ENCODE measurements at places on chromosomes 6 and 20.
A peak's percentile ranks its signal among the peaks of the same experiment; 100 is the strongest.

- DNase-seq = no peak
These were observed 68.7 kb downstream of the FILIP1 start for GRCh38 chr6:75424618-75425548.

DNA sequence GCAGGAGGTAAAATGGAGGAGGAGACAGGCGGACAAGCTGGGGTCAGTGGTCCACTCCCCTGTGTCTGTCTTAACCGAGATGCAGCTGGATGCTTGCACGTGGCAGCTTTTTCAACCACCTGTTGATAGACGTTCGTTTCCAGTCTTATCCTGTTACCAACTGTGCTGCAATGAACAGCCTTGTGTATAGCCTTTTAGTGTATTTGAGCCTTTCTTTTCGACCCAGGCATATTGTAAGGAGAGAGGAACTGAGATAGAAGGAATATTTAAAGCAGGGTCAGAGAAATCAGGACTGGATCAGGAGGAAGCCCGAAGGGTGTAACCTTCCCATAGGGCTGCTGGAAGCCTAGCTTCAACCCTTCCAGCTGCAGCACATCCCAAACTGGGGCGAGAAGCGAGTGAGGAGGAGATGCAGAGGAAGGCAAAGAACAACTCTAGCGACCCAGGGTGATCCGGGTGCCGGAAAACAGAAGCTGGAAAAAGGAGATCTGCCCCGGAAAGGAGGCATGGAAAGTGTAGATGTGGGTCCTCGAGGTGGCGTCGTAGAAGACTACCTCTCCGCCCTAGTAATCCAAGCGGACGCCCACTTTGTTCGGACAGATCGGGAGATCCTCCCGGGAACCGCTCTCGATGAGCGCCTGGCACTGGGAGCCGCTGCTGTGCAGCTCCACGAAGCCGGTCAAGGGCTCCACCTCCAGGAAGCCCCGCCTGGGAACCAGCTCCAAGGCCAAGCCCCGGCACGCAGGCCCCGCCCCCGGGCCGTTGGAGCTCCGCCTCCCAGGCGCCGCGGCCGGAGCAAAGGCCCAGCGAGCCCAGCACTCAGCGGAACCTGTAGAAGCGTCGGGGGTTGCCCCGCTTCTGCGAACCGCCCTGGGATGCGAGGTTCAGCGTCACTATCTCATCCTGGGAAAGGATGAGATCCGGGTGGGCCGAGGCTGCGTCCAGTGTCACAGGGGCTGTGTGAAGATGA lies 11.2 kb downstream of the TRIM31 start:
- DNase-seq = peak; percentile 30

GRCh38 chr6:106163446-106163965 lies 77.4 kb downstream of the PRDM1 start:
- no peak for DNase-seq

DNA sequence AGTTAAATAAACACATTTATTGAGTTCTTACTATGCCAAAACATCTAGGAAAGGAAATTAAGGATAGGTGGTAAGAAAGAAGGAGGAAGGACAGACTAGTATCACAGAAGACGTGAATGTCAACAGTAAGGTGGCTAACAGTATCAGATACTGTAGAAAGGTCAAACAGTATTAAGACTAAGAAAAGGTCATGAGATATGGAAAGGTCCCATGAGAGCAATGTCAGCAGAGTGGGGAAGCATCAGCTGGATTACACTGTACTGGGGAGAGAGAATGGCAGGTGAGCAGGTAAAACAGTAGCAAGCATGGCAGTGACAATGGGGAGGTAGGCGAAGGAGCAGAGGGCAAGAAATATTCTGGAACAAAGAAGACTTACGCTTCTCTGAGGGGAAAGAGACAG lies 18.0 kb downstream of the GLO1 start:
- no peak for DNase-seq

DNA sequence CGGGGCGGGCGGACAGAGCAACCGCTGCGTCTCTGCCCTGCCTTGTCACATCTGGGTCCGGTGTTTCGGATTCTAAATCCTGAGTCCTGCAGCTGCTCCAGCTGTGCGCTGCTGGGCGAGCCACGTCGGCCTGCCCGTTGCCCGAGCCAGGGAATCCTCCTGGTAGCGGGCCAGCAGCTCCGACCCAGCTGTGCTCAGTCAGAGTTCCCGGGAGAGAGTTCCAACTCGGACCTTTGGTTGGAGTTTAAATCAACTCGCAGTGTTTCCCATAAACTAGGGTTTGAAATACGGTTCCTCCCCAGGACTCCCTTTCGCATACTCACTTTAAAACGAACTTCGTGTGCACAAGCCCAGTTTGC lies 315 bp upstream of the PDE10A start:
- DNase-seq = no peak

DNA sequence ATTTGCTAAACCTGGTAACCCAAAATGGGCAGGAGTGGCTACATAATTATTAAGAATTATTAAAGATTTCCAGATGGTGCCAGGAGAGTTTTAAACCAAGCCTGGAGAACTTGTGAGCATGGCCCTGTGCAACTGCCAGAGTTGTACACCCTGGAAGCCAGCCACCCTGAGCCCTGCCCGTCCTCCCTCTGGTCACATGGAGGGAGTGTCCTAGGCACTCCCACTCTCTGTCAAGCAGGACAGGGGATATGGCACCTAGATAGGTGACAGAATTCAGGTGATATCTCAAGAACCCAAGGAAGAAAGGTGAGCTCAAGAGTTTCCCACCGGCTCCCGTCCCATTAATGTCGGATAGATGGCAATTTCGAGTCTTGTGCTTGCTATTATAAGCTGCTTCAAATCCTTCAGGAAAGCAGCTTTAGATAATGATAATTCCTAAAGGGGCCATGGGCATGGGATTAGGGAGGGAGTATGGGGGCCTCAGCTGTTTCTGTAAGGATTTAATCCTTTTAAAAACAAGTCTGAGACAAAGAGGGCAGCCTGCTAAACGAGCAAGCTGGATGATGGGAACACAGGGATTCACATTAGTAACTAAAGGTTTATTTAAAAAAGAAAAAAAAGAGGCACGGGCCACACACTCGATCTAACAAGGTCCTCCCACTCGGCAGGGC lies 169.1 kb downstream of the BMP7 start:
- DNase-seq = no peak

DNA sequence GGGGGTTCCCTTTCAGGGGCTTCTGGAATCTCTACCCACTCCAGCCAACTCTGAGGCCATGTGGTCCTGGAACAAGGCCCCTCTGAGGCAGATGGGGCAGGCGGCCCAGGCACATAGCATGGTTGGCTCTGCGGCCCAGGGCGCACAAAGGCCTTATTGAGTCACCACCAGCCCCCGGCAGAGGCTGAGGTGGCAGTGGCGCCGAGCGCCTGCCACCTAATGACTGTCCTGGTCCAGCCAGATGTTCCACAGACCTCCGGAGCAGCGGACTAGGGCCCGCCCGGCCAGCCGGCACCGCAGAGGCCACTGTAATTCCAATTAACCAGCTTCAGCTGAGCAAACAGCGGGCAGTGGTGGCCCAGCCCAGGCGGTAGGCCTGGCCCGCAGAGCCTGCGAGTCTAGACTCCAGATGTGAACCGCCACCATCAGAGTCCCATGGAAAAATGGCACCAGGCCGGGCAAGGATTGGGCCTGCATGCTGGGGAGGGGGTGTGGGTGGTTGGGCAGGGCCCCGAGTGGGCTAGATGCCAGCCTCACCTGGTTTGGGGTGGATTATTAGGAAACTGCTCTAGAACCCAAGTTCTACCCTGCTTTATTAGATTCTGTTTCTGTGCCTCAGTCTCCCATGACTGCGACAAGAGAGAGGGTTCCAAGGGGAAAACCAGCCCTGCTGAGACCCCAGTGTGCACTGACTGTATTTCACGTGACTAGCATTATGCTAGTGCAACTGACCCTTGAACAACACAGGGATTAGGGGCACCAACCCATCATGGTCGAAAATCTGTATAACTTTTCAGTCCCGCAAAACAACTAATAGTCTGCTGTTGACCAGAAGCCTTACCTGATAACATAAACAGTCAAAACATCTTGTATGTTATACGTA lies 34.1 kb upstream of the ID1 start:
- DNase-seq = no peak

DNA sequence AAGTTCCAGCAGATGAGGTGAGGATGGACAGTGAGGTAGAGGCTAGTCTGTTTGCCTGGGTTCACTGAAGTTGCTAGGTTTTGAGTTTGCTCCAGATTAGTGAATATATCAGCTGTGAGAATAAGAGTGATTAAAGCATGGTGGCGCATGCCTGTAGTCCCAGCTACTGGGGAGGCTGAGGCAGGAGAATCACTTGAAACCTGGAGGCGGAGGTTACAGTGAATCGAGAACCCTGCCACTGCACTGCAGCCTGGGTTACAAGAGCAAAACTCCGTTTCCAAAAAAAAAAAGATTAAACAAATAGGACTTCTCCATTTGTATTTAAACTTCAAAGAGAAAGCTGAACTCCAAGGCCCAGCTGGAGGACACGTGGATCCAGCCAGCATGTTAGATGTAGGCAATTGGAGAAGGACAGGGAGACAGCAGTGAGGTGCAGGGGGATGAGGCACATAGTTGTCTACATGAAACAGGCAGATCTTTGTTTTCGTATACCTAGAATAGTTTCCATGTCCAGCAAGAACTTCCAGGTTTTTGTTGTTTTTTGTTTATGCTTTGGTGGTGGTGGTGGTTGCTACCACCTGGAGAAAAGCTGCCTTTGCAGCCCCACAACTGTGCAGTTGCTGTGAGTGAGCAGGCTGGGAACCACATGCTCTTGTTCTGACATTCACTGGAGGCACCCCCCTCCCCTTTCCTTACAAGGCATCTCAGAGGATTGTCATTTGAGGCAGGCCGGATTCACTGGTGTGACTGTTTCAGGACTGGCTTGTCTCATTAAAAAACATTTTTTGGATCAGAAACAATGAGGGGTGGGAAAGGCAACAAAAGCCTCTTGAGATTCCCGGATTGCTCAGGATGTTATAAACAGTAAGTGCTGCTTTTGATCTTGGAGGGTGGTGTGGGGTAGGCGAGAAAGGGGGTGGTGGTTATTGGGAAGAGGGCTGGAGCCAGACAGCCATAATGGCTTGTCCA lies 72.3 kb downstream of the JARID2 start:
- no peak for DNase-seq

DNA sequence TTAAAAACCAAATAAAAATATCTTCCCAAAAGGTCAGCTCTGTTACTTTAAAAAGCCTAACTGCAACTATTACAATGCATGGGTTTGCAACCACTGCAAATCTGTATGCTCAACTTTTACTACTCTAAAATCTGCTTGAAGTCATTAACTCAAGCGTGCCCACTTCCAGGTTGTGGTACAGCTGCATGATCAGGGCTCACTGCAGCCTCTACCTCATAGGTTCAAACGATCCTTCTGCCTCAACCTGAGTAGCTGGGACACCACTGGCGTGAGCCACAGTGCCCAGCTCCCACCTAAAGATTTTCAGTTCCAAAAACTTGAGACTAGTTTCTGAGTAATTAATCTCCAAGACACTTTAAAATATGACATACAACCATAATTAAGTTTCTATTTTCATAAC lies 8.2 kb downstream of the DIDO1 start:
- DNase-seq = no peak

DNA sequence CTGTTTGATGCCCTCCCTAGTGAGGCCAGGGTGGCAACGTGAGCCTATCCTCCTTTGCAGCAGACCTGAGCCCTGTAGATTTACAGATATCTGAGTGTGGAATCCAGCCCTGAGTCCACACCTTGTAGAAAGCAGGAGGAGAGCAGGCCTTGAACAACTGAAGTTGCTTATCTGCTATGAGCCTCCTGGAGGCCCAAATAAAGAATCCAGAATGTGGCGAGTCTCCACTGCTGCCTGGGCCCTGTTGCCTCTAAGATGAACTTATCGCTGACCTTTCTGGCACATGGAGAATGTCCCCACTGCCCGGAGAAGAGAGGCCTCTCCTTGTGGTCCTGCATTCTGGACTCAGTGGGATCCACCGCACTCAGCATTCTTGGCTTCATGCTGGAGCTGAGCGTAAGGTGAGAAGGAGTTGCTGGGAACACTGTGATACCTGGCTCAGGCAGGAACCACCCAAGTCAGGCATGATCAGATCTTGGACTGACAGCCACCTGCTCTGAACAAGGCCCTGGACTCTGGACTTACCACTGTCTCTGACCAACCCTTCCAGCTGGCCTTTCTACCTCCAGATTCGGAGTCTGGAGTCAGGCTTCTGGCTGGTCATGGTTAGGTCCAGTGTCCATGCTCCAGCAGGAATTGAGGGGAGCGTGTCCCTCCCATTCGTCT lies 5.8 kb upstream of the MANBAL start:
- DNase-seq = no peak

- no peak for DNase-seq
These were observed 82.2 kb upstream of the CDH4 start for GRCh38 chr20:61169874-61170273.

GRCh38 chr6:133441491-133441890 lies 200.3 kb downstream of the EYA4 start:
- DNase-seq = no peak
